ENCODE measurements at places on chromosomes 2 and 18. TPM values are rescaled to one million over a fixed set of nuclear protein-coding genes. Genes with fewer than 3 reads are reported as not detected.

The ZCCHC2 gene
- 3.5 TPM for polyA plus RNA-seq

The NOL4 gene
- not detected for polyA plus RNA-seq

The FHOD3 gene
- polyA plus RNA-seq: 3.7 TPM

The ZBTB7C gene
- 20.6 TPM for polyA plus RNA-seq

The ZNF519 gene
- 1.8 TPM for polyA plus RNA-seq

The SELENOI gene
- 6.8 TPM for polyA plus RNA-seq

The GPBAR1 gene
- 0.29 TPM for polyA plus RNA-seq

Data from esophagus (tissue), 2 donors.